ENCODE measurements at places on chromosomes 6 and 20. TPM values are rescaled to one million over a fixed set of nuclear protein-coding genes. Genes with fewer than 3 reads are reported as not detected.

- no peaks in the 10 kb centered on the region for H3K4me1 ChIP-seq
- no peak overlapping the region for H3K27ac ChIP-seq
- H3K27me3 ChIP-seq: no peaks in the 10 kb centered on the region
- no peaks in the 10 kb centered on the region for H3K36me3 ChIP-seq
- no peak overlapping the region for H3K4me3 ChIP-seq
Observed at GRCh38 chr6:143368426-143368825, 82.1 kb downstream of the ADAT2 start.

GRCh38 chr6:119476554-119476953 lies 127.0 kb upstream of the MAN1A1 start:
- DNase-seq: no peak
- H3K27me3 ChIP-seq: no peaks in the 10 kb centered on the region
- H3K4me1 ChIP-seq: peaks cover 4% of the 10 kb centered on the region
- no peaks in the 10 kb centered on the region for H3K36me3 ChIP-seq
- H3K27ac ChIP-seq: no peak overlapping the region

Gene PTCHD4
- 4.1 TPM for total RNA-seq

DNA sequence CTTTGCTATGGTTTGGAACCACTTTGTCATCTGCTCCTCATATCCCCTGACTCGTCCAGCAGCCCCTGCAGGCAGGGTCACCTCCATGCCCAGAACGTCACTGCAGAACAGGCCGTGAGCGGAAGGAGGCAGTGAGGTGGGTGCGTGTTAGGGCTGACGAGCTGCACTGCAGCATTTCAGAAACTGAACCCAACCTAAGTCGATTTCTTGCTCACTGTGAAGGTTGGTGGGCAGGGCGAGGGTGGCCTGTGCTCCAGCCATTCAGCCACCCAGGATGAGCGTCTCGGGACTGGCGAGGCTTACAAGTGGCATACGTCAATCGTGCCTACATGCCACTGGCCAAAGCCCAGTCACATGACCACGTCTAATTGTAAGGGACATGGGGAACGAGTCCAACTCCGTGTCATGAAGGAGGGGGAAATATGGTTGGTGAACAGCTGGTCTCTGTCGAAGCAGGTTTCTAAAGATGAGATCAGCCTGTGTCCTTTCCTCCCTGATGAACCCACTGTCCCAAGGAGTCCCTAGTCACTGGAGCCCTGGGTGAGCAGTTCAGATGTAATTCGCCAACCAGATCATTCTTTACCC lies 289.1 kb downstream of the TAF4 start:
- H3K27me3 ChIP-seq: peaks cover 4% of the 10 kb centered on the region
- H3K4me1 ChIP-seq: no peaks in the 10 kb centered on the region
- DNase-seq: no peak
- no peak overlapping the region for H3K4me3 ChIP-seq
- H3K27ac ChIP-seq: no peak overlapping the region
- H3K36me3 ChIP-seq: no peaks in the 10 kb centered on the region

Gene MYL9
- total RNA-seq: 410 TPM

Gene TOX2
- 24.3 TPM for total RNA-seq

DNA sequence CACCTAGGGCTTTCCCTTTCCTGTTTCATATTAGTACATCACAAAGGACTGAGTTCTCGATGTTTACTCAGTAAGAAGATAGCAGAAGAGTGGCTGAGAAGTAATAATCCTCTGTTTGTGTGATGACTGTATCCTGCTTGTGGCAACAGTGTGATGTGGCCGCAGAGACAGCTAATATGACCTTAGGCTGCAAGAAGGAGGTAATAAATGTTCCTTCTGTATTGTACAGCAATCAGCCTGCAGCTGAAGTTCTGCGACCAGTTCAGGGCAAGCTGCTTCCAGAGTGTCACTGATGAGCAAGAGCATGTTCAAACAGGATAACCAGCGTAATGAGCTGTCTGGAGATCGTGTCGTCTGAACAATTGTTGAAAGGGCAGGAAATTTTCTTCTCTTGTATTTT lies 70.9 kb downstream of the OPN5 start:
- no peaks in the 10 kb centered on the region for H3K4me1 ChIP-seq
- no peak overlapping the region for H3K27ac ChIP-seq
- no peak for DNase-seq
- no peaks in the 10 kb centered on the region for H3K27me3 ChIP-seq
- H3K36me3 ChIP-seq: no peaks in the 10 kb centered on the region

GRCh38 chr6:53139841-53140413 lies 8.7 kb downstream of the GCM1 start:
- no peaks in the 10 kb centered on the region for H3K4me1 ChIP-seq
- DNase-seq: no peak
- no peak overlapping the region for H3K27ac ChIP-seq
- H3K27me3 ChIP-seq: peaks cover 4% of the 10 kb centered on the region
- H3K4me3 ChIP-seq: no peak overlapping the region
- no peaks in the 10 kb centered on the region for H3K36me3 ChIP-seq

Gene CDSN
- total RNA-seq: not detected

- no peaks in the 10 kb centered on the region for H3K36me3 ChIP-seq
- H3K4me3 ChIP-seq: no peak overlapping the region
- no peaks in the 10 kb centered on the region for H3K27me3 ChIP-seq
- H3K4me1 ChIP-seq: peaks cover 17% of the 10 kb centered on the region
- no peak overlapping the region for H3K27ac ChIP-seq
Observed at GRCh38 chr6:14128012-14128411, 10.4 kb downstream of the CD83 start.

DNA sequence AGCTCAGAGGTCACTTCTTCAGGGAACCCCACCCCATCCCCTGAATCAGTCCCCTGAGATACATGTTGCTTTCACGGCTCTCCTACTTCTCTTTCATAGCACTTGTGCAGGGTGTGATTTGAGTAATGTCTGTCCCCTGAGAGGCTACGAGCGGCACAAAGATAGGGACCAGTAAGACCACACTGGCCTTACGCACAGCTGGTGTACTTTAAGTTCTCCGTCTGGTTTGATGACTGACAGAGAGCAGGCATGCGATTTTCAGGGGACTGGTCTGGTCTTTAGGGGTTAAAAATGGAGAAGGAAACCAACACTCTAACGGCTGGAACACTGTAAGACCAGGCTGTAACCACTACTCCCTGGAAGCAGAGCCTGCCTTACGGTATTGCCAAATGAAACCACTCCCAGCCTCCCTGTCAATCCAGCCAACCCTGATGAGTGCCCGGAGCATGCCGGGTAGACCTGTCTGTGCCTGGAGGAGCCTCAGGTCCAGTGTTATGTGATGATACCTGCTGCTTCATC lies 47.1 kb downstream of the ELMO2 start:
- no peaks in the 10 kb centered on the region for H3K27me3 ChIP-seq
- peaks cover 15% of the 10 kb centered on the region for H3K36me3 ChIP-seq
- H3K4me3 ChIP-seq: no peak overlapping the region
- DNase-seq: no peak

DNA sequence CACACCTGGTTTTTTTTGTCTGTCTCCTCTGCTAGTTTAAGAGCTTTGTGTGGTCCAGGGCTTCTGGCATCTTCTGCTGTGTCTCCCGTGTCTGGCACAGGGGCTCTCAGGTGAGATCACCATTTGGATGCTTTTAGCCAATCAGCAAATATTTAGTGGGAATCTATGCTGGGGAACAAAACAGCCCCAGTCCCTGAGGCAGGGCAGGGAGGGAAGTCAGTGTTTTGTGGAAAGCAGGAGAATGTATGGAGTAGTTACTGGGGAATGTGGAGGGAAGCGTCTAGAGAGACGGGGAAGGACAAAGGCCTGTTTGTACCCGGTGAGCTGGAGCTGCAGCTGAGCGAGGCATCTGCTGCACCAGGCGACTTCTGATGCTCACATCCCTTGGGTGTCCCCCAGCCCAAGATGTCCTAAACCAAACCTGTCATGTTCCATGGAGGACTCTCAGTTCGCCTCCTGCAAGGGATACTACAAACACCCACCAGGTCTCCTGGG lies 49.3 kb upstream of the NNAT start:
- H3K4me3 ChIP-seq: no peak overlapping the region
- no peaks in the 10 kb centered on the region for H3K27me3 ChIP-seq
- no peaks in the 10 kb centered on the region for H3K4me1 ChIP-seq
- DNase-seq: no peak
- no peak overlapping the region for H3K27ac ChIP-seq

Gene SLC22A16
- 0.87 TPM for total RNA-seq

DNA sequence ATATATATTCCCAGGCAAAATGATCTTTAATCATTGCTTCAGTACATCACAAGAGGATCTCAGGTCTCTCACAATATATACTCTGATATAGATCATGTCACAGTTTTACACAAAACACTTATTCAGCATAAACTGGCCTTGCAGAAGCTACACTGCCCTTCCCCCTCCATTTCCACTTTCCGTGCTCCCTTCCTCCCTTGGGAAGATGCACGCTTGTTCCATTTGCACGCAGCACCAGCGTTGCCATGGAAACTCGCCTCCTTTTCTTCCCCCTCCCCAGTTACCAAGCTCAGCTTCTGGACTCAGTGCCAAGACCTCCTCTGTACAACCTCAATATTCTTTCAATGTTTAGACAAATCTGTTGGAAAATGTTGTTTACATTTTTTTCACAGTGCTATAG lies 154.6 kb downstream of the RFPL4B start:
- no peak for DNase-seq
- no peaks in the 10 kb centered on the region for H3K36me3 ChIP-seq
- no peaks in the 10 kb centered on the region for H3K4me1 ChIP-seq
- H3K4me3 ChIP-seq: no peak overlapping the region
- no peaks in the 10 kb centered on the region for H3K27me3 ChIP-seq

DNA sequence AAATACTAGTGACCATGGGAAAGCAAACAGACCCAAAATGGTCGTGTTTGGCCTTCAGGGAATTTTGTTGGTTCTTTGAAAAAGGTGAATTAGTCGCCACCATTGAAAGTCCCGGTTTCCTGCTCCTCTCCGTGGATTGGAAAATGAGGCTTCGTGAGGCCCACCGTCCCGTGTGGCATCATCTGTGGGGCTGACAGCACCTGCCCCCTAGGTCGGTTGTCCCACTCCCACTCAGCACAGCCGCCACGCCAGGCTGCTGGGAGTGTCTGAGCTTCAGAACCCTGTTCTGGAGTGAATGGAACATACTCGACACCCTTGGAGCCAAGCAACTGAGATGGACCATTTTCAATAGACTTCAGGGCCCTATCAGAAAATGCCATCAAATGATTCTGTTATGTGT lies 33.0 kb upstream of the FOXC1 start:
- no peaks in the 10 kb centered on the region for H3K27me3 ChIP-seq
- peaks cover 6% of the 10 kb centered on the region for H3K4me1 ChIP-seq
- no peaks in the 10 kb centered on the region for H3K36me3 ChIP-seq

All from upper lobe of right lung (tissue), 1 donor.